ENCODE measurements at places on chromosomes 16 and 17. TPM values are rescaled to one million over a fixed set of nuclear protein-coding genes. Genes with fewer than 3 reads are reported as not detected.

- H3K4me3 ChIP-seq = no peak overlapping the region
- peaks cover 79% of the 10 kb centered on the region for H3K27me3 ChIP-seq
- no peaks in the 10 kb centered on the region for H3K4me1 ChIP-seq
- DNase-seq = no peak
- no peak overlapping the region for H3K27ac ChIP-seq
Observed at GRCh38 chr17:41333836-41334235, 16.8 kb downstream of the KRT33A start.

DNA sequence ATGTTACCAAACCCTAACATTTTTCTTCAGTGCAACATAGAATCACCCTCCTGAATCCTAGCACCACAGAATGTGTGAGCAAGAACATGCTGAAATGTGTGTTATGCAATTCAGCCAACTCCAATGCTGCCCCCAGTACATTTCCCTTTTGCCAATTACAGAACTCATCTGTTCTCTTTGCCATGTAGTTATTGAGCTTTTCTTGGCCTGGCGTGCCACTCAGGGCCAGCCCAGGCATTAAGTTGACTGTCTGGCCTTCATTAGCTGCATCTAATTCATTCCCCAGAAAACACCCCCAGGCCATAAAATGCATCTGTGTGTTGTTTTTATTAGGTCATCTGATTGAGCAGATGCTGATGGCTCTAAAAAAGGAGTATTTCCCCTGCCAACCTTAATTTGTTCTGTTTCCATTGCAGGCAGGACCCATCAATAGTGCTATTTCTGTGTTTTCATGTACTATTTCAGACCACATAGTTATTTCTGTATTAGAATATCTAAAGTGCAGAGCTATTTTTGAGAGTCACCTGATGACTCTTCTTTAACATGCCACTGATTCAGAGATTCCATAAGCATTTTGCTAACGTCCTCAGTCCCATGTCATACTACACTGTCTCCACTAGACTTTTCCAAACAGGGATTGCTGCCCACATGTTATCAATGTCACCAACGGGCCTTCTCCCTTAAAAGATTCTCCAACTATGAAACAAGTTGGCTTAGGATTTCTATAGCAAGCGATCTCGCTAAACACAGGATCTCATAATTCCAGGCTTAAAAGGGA lies 969.7 kb downstream of the CDH11 start:
- H3K27me3 ChIP-seq = no peaks in the 10 kb centered on the region
- H3K27ac ChIP-seq = no peak overlapping the region
- H3K4me3 ChIP-seq = no peak overlapping the region
- H3K36me3 ChIP-seq = no peaks in the 10 kb centered on the region
- peaks cover 4% of the 10 kb centered on the region for H3K4me1 ChIP-seq

GRCh38 chr17:42541041-42541833 lies 5.2 kb downstream of the NAGLU start:
- no peak overlapping the region for H3K27ac ChIP-seq
- no peak for DNase-seq
- H3K4me1 ChIP-seq = peaks cover 12% of the 10 kb centered on the region

Gene CA5A
- not detected for total RNA-seq

Gene COL1A1
- 45.8 TPM for total RNA-seq

All from left ventricle myocardium inferior (tissue), 1 donor.